H1 (cell line): ENCODE measurements at places on chromosomes 6 and 20. TPM values are rescaled to one million over a fixed set of nuclear protein-coding genes. Genes with fewer than 3 reads are reported as not detected.

DNA sequence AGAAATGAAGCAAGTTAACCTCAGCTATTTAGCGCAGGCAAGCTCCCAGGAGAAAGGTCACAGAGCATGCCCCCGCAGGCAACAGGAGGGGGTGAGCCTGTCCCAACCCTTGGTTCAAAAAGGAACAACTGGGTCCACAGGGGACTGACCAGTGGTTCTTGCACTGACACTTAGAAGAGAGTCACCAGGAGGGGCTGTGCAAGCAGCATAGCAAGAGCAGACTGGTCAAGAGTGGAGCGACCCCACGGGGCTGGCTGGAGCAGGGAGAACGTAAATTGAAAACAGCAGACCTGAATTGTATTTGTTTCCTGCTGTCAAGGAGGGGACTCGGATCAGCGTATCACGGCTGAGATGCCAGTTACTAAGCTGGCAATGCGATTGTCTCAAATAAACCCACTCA is 32.8 kb downstream of the GABRR1 start:
- no peak for DNase-seq

DNA sequence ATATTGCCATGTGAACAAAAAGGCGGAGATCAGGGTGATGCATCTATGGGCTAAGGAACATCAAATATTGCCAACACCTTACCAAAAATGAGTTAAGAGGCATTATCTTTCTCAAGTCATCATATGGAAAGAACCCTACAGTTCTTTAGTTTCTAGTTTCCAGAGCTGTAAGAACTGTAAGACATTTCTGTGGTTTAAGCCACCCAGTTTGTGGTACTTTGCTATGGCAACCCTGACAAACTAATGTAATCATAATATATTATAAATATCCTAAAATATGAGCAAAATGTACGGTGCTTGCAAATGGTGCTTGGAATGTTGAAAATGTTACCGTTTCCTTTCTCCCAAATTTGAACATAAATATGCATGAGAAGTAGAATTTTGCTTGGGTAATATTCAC is 349.6 kb downstream of the PHF3 start:
- DNase-seq = no peak

- DNase-seq = no peak
These were observed 10.2 kb downstream of the TUBB2B start for GRCh38 chr6:3217286-3217685.

GRCh38 chr6:7155871-7156579 is 48.3 kb downstream of the RREB1 start:
- no peak for DNase-seq

DNA sequence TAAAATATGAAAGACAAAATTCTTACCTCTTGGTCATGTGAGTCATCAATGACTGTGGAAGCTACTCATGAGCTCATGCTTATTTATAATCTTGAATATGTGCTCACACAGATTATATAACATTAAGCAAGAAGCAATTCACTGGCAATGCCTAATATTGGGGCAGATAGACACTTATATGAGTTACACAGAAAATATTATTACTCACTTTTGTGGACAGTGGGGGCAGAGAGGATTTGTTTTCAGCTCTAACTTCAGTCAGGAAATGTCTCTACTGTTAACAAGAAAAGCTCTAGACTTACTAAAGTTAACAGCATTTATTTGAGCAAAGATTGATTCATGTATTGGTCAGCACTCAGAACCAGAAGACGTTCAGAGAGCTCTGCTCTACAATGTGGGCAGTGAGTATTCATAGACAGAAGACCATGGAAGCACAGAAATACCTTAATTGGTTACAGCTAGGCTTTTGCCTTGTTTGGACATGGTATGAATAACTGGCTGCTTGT is 85.8 kb upstream of the AHI1 start:
- DNase-seq = no peak

DNA sequence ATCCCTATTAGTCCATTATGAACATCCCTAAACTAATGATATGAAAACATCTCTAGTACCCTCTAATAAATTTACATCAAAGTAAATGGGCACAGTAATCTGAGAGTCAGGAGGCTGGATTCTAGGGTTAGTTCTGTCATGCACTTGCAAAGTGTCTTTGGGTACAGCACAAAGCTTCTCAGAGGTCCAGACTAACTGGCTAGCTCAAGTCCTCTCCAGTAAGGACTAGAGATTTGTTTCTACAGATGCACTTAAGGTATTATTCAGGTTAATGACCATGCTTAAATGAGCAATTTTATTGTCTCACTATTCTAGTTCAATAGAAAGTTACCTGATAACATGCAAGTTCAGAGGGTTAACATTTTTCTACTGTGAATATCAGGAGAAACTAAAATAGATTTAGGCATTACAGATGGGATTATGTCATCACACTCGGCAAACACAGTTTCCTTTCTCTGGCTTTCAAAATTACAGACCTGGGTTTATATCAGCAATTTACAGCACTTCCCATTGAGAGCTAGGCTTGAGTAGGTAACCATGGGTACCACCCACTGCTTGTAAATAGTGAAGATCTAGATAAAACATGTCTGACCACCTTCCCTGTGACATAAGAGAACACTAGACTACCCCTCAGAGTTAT is 402.9 kb upstream of the RUNX2 start:
- DNase-seq = no peak

DNA sequence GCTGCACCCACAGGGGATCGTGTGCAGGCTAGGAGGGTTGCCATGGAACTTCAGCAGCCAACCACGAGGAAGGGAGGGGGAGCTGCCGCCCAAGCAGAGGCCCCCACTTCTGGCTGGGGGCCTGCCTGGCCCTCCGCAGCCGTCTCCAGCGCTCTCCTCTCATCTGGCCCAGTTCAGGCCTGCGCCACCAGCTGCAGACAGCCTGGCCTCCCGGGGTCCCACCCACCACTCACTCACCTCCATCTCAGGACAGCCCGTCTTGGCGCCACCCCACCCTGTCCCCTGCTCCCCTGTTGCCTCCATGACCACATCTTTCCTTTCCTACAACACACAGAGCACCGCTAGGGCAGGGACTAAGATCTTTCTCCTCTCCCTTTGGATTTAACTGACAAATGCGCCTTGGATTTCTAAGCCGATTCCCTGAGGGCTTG is 98.7 kb downstream of the ANKRD60 start:
- DNase-seq = no peak

GRCh38 chr20:59821788-59822187 is 111.6 kb downstream of the SYCP2 start:
- no peak for DNase-seq

- no peak for DNase-seq
These were observed 97.0 kb upstream of the MAN1A1 start for GRCh38 chr6:119446609-119447008.

DNA sequence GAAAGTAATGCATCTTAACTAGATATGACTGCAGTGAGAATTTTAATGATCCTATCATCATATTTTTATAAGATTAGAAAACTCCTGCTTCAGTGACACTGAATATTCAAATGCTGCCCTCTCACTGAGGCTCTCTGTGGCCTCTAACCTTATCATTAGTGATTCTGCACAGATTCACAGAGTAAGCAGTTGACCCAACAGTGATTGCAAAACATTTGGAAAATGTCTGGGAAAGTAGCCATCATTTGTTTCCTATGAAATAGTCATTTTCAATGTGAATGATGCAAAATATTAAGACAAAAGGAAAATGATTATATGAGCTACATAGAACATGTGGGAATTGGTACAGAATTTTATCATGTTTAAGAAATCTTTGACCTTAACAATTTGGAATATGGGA is 210.3 kb downstream of the TBX18 start:
- no peak for DNase-seq

GRCh38 chr20:16864963-16865362 is 116.8 kb downstream of the OTOR start:
- DNase-seq = no peak

DNA sequence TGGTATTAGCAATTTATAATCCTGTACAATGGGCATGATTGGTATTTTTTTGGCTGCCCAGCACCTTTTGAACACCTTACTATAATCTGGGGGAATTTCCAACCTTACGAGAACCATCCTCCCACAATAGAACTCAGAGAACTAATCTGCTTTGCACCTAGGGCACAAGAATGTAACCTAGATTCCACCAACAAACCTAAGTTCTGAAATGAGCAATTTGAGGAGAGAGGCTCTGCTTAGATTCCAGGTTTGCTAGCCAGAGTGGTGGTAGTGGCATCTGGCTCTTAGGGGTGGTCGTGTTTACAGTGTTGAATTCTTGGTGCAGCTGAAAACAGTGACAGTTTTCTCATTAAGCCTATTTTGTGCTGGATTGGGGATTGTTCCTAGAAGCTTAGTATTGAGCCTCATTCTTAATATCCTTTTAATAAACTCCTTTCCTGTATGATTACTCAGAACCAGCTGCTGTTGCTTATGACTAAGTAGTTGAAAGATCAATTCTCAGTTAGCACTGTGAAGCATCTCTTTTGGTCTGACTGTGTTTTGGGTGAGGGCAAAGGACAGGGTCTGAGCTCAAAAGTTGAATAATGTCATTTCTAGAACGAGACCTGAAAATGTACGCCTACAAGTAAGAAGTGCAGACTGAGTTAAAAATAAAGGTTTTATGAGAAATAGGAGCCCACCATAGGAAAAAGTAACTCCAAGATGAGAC is 385.6 kb downstream of the CDKAL1 start:
- no peak for DNase-seq

DNA sequence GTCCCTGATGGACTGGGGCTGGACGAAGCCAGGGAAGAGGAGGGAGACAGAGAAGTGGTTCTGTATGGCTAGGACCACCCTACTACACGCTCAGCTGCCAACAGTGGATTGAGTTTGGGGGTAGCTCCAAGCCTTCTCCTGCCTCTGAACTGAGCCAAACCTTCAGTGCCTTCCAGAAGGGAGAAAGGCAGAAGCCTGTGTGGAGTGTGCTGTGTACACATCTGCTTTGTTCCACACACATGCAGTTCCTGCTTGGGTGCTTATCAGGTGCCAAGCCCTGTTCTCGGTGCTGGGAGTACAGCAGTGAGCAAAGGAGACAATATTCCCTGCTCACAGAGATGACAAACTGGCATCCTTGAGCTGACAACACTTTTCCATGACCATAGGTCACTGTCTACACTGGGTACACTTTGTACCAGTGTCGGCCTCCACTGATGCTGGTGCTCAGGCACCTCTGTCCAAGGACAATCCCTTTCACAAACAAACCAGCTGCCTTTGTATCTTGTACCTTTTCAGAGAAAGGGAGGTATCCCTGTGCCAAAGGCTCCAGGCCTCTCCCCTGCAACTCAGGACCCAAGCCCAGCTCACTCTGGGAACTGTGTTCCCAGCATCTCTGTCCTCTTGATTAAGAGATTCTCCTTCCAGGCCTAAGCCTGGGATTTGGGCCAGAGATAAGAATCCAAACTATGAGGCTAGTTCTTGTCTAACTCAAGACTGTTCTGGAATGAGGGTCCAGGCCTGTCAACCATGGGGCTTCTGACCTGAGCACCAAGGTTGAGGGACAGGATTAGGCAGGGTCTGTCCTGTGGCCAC is 11.3 kb upstream of the RBCK1 start:
- DNase-seq = no peak

GRCh38 chr6:151431337-151431736 is 20.6 kb downstream of the RMND1 start:
- no peak for DNase-seq

DNA sequence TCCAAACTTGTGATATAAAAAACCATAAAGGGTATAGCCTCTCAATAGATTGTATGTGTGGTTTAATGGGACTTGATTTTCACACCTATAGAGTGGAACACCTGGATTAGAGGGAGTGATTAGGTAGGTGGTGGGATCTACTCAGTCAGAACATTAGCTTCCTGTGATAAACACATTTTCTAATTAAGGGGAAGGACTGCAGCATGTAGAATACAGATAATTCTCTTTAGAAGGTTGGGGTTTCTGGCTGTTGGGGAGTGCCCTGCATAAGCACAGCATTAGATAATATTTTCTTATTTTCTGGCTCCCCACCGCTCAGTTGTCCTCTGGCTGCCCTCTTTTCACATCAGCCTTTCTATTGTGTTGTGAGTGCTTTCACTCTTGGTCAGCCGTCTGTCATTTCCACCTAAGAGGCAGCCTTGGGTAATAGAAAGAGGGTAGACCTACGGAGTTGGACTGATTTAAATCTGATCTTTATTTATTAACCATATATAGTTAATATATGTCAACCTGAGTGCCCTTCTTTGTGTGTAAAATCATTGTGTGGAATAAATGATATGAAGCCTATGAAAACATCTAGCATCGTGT is 8.0 kb downstream of the CSE1L start:
- DNase-seq = no peak

DNA sequence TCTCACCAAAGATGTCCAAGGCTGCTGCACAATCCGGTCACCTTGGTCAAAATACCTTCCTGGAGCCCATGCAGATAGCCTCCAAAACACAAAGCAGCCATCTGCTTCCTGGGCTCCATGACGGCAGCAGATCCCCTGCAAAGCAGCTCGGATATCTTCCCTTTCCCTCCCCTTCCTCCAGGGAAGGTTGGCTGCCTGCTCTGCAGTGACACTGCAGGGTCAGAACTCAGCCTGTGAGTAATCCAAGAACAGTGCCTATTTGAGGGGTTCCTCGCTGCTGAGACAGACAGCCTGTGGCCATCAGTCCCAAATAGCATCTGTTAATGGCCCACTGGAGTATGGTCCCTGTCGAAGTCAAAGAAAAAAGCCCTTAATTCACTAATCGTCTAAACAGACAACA is 270.8 kb downstream of the PREX1 start:
- DNase-seq = no peak

DNA sequence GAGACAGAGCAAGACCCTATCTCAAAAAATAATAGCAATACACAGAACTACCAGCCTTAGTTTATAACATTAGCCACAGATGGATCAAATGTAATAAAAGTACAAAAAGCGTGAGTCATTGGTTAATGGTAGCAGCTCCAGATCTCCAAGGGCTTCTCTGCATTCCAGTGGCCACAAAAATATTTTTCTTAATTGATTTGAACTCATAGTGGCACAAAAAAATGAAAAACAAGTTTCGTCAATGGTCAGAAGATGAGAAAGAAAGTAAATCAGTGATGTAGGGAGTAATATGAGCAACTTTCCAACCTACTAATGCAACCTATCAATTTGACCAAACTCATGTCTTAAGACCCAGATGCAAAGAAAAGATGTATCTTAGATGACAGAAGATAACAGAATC is 79.6 kb downstream of the CEP57L1 start:
- DNase-seq = no peak

DNA sequence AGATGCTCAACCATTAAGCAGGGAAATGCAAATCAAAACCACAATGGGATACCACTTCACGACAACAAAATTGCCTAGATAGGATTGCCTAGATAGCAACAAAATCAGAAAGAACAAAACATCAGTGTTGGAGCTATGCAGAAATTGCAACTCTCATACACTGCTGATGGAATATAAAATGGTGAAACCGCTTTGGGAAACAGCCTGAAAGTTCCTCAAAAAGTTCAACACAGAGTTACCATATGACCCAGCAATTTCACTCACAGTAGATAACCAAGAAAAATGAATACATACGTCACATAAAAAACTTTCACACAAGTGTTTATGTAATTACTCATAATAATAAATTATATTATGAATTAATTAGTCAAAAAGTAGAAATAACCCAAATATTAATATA is 78.3 kb downstream of the MAFB start:
- DNase-seq = no peak

Gene SLC26A8
- 0.56 and 1.1 TPM in 2 replicates for total RNA-seq

Gene DEF6
- 4.1 and 4.5 TPM in 2 replicates for total RNA-seq

Gene NOX3
- total RNA-seq = not detected in 2 replicates

Gene RSPO4
- total RNA-seq = 5.1 and 6.4 TPM in 2 replicates

Gene SLC4A11
- 29.1 and 32.3 TPM in 2 replicates for total RNA-seq

Gene EPM2A
- total RNA-seq = 5.2 and 6.2 TPM in 2 replicates
